Heart left ventricle (tissue), 16 donors: ENCODE measurements at places on chromosomes 4 and X. TPM values are rescaled to one million over a fixed set of nuclear protein-coding genes. Genes with fewer than 3 reads are reported as not detected.
A peak's percentile ranks its signal among the peaks of the same experiment; 100 is the strongest.

- peak; percentile 33 for DNase-seq
Observed at GRCh38 chr4:10164877-10165283, 48.3 kb upstream of the WDR1 start.

DNA sequence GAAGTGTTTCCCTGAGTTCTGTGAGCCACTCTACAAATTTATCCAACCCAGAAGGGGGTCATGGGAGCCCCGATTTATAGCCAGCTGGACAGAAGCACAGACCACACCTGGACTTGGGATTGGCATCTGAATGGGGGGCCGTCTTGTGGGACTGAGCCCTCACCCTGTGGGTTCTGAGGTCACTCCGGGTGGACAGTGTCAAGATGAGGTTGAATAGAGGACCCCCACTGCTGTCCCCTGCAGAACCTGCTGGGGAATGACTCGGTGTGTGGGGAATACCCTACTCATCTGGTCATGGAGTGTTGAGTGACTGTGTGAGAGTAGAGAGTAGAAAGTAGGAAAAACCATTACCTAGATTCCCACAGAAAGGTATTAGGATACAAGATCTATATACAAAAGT lies 67.5 kb downstream of the ZFYVE28 start:
- no peak for DNase-seq

DNA sequence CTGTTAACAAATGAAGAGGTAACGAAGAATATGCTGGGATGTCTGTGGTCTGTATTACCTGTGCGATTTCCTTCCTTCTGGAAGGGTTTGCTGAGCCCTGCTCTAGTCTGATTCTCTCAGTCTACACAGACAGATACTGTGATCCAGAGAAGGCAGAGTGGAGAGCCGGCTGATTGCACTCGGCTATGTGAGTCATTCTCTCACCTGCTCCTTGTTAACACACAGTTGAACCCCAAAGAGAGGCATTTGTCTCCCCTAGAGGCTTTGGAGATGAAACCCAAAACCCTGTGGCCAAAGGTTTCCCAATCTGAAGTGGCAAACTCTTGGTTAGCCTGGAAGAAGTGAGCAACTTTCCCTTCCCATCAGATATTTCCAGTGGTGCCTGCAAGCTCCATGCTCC lies 78.1 kb upstream of the GPC4 start:
- no peak for DNase-seq

GRCh38 chrX:113594123-113594841 lies 753.7 kb upstream of the AMOT start:
- no peak for DNase-seq

The FAM133A gene
- polyA plus RNA-seq, result 0.06 TPM

The GPC3 gene
- 1.6 TPM for polyA plus RNA-seq

The MAGEB2 gene
- not detected for polyA plus RNA-seq
